NCI-H526 treated with DMSO at 0.1 percent for 48 hours (cell line): ENCODE measurements at places on chromosomes 3 and 15.

DNA sequence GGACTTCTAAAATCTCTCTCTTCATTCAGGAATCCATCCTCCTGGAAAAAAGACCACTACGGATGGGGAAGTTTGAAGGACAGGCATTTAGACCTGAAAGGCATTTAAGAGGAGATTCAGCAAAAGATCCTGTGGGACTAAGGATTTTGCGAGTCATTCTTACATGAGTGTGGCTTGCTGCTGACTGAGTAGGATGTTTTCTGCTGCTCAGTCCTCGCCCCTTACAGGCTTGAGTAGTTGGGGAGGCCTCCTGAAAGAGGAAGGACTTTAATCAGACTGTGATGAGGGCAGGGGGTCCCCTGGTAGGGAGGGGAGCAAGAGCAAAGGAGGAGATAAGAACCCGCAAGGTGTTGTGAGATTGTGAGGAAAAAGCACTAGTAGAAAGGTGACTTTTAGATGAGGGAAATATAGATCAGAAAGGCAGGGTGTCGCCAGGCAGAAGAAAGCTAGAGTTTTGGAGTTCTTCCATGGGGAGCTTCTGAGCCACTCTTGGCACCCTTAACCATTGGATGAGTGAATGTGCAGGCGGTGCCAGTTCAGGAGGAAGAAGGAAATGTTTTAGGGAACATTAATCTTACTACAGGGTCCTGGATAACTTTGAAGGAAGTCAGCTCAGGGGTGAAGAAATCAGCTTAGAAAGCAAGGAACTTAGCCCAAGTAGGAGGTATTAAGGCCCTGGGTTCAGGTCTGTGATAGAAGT is 171.1 kb downstream of the RORA start:
- no peak for DNase-seq

DNA sequence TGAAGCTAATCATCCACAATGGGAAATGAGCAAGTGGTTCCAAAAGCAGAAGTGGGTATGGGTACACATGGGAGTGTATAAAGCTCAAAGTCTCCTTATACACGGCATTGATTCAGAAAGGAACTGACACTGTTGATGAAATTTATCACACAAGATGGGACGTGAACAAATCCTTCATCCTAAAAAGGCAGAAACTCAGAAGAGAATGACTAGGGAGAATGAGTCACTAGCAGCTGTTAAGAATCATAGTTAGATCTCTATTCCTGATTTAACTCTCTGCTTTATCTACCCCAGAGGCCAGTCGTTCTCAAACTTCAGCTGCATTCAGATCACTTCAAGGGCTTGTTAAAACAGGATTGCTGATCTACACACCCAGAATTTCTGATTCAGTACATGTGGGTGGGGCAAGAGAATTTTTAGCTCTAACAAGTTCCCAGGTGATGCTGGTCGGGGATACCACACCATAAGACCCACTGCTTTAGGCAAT is 97.7 kb upstream of the PHLDB2 start:
- no peak for DNase-seq

GRCh38 chr3:5197470-5198312 is 10.2 kb downstream of the EDEM1 start:
- no peak for DNase-seq

DNA sequence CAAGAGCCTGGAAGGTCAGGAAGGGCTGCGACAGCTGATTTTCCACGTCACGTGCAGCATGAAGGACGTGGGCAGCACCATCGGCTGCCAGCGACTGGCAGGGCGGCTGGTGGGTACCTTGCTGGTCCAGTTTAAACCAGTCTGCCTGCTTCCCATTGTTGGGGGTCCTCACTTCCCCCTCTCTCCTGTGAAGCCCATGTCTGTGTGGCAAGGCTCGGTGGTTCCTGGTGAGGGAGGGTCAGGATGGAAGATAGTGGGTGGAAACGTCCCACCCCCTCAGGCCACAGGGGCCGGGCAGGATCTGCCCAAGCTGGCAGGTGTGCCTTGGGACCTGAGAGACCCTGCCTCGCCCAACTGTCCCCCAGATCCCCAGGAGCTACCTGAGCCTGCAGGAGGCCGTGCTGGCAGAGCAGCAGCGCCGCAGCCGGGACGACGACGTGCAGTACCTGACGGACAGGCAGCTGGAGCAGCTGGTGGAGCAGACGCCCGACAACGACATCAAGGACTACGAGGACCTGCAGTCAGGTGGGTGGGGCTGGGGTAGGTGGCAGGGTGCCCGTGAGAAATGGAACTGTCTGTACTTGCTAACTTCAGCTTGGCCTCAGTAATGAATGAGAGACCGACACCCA is 108.2 kb downstream of the LRRK1 start:
- DNase-seq: no peak

DNA sequence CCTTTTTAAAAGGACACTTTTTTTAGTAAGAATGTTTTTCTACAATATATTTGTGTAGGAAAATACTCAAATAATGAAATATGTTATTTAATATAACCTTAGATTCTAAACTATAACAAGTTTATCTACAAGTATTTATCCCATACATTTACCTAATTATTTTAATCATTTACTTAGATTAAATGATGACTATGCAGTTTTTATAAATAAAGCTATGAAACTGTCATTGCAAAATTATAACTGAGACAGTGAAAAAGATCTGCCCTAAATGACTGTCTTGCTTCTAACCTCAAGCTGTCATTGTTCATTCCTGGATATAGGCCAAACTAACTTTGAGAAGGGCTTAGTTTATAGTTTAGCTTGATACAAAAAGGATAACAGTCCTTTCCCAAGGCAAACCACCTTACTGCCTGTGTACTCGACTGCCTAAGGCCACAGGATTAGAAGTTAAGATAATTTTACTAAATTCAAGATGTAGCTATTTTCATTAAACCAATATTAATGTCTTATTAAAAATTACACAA is 84.1 kb downstream of the GLDN start:
- DNase-seq: no peak

DNA sequence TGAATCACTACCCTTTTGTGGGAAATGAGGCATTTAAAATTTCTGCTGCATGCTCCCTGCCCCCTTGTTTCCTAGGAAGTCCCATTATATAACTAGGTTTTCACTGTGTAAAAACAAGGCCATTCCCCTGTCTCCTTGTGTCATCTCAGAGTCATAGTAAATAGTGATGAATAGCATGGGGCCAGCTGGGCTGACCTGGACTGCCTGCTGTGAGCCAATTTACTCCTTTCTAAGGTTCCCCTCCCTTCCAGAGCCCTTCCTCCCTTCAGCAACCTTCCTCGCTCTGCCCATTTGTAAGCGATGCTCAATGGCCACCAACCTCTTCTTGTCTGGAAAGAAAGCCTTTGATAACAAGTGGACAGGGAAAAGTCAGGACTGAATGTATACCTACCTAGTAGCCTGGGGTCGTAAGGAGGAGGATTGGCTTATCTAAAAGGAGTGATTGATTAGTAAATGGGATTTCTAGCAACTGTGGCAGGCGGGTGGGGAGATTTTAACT is 11.7 kb downstream of the ITGA11 start:
- DNase-seq: no peak

DNA sequence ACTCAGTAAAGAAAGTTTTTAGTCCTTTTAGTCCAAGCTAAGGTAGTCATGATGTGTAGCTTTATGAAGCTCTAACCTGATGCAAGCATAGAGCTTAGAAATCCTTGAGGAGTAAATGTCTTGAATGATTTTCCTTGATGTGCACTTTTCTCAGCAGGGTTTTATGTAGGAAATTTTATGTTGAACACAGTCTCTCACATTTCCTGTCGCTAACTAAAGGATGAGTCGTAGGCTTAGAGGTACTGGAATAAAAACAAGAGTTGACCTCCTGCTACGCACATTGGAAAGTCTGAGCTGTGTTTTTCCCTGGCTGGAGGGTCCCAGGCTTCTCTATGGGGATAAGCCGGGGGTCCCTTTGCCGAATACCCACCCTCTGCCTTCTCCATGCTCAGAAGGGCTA is 34.7 kb upstream of the ZPLD1 start:
- DNase-seq: no peak

- DNase-seq: no peak
Observed at GRCh38 chr3:134072881-134073582, 43.3 kb upstream of the SLCO2A1 start.

DNA sequence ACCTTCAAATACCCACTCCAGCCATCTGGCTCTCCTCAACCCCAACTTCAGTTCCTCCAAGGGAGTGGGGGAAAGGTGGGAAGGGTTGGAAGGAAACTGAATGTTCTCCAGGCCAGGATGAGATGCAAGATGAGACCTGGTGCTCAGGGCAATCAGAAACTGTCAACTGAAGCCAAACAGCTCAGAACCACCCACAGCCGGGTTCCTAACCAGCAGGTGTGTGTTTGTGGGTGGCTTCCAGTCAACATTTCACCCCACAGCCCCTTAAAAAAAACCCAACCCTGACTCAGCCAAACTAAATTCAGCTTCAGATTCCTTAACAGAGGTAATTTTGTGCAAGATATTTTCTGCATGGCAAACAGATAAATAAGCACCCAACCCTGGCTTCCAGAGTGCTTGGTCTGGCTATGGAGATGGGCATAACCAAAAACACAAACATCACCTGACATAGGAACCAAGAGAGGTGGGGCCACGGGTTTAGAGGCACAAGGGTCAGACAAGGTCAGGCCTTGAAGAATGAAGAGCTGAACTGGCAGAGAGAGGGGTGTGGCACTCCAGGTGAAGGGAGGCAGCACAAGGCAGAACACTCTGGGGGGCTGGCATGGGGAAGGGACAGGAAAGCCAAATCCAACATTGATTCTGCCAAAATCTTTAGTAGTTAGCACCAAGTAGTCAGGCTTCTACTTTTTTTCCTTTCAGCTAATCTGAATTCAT is 34.7 kb downstream of the ZNF445 start:
- DNase-seq: no peak

DNA sequence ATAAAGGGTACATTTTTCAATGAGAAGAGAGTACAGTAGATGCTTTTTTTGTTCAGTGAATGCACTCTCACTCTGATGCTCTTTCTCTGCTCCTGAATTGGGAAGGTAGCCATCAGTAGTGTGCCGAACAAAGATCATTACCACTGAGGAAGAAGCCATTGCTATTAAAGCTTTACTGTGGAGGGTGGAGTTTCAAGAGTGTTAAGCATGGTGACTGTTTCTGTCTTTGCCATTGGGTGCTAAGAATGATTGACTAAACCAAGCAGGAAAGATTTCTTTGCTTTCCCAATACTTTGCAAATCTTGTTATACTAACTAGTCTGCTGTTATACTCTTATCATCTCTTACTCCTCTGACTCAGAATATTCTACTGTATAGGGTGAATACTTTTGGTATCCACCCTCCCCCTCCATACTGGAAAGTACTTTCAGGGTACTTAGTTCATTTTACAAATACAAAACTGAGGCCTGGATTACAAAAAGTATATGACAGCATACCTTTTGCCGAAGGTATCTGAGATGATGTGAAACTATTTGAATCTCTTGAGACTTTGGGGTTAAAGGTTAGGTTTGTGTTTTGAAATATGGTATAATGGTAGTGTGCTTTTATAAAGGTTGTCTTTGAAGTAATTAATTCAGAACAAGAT is 1.7 kb downstream of the RAB11A start:
- peak; percentile 17 for DNase-seq

GRCh38 chr3:87856126-87856525 is 202.7 kb downstream of the CGGBP1 start:
- no peak for DNase-seq
